NCI-H82 (cell line): ENCODE measurements at places on chromosomes 12 and 14.

DNA sequence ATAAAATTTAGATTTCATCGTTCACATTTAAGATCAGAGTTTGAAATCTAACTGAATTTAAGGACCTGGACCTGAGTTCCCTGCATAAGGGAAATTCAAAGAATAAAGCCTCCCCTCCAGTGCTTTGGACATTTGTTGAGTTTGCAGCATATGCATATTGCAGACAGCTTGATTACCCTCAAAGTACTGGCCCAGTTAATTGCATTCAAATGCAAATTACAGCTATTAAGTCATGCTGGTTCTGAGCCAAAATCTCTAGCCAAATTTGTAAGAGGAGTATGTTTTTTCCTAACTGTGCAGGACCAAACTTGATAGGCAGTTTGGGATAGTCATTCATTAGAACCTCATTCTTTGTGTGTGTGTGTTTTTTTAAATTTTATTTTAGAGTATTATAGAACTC is 9.1 kb upstream of the KIF21A start:
- DNase-seq: no peak

DNA sequence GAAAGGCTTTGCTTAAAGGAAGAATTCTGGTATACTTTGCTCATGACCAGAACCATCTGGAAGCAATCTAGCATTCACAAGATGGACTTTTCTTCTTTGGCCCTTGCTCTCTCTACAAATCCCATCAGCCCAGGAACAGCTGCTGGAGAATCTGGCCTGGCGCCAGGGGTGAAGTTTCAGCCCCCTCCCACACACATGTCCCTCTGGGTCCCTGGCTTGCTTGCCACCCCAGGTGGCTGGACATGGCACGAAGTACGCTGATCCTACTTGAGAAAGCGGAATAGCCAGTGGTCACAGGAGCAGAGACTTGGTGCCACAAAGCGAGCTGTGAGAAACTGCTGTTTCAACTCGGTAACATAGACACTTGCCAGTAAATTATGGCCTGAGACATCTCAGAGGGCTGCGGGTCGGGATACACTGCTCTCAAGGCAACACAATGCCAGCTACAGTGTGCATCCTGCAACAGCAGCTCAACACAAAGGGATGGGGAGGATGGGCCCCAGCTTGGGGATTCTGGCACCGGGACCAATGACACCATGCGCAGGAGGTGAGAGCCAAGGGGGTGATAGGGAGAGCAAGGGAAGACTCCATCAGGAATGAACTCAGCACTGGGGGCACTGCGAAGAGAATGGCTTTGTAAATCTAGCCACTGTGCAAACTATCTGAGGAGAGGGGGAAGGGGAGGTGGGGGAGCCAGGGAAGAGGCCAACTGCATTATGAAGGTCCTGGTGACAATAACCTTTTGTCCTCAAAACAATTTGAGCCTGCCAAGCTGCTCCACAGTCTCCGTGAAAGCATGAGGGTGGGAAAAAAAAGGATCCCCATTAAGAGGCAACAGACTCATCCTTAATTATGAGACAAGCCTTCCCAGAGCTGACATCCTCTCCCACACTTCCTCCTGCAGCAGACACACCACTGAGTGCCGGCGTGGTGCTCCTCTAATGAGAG is 219.9 kb downstream of the PPM1H start:
- peak; percentile 81 for DNase-seq

DNA sequence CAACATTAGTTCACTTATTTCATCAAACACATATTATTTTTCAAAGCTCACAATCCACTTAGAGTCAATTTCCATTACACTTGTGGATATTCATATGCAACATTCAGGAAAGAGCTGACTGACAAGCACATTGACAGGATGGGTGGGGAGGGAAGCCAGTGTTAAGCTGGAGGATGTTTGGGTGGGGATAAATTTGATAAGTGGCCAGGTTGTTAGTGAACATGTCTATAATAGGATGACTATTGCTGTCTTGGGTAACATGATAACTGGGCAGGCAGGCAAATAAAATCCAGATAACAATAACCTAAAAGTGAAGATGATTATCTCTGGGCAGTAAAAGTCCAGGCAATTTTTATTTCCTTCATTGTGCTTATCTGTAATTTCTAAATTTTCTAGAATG is 73.8 kb upstream of the OSBPL8 start:
- peak; percentile 50 for DNase-seq

DNA sequence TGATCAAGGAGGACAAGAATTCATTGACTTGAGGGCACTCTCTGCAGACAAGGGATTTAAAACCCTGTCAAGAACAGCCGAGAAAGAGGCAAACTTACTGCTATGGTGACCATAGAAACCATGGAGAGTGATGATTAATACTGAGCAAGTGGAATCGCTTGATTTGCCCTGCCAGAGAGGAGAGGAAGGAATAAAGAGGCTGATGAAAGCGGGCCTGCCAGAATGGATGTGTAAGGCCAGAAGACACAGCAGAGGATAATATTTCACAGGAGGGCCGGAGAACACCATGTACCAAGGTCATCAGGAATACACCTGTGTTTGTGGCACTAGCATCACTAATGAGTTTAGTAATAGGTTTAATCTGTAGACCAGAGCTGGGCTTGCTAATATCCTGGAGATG is 221.8 kb upstream of the DCN start:
- DNase-seq: no peak

DNA sequence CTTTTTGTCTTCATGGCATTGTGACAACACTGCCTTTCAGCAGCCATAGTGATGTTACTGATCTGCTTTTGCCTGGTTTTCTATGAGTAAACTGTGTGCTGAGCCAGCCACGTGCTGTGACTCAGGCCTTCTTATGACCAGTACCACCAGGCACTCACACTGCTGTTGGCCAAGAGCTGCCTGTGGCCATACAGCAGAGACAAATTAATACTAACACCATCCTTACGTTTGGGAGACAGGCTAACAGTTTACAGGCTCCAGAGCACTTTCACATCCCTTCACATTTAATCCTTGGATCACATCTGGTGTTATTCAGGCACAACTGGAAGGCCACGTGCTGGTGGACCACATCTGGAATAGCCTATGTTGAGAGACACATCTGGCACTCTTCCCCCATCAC is 377.9 kb downstream of the CCDC91 start:
- peak; percentile 87 for DNase-seq

- DNase-seq: no peak
These were observed 839 bp downstream of the GSG1 start for GRCh38 chr12:13102461-13103195.

GRCh38 chr14:24774187-24774915 is 140.4 kb upstream of the GZMB start:
- no peak for DNase-seq

DNA sequence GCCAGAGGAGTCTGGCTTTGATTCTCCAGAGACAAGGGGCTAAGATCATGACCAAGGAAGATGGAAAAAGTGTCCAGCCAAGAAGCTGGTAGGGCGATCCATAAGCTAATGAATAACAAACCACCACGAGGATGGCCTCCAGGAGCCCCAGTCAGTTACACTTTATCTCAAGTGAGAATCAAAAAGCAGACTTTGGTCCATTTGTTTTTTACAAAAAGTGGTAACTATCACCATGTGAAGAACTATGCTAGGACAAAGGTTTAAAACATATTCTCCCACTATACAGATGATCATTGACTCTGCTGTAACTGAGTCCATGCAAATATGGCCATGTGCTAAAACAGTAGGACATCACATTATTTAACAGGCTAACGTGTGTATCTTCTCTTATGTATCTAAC is 13.9 kb downstream of the SETD3 start:
- DNase-seq: no peak

DNA sequence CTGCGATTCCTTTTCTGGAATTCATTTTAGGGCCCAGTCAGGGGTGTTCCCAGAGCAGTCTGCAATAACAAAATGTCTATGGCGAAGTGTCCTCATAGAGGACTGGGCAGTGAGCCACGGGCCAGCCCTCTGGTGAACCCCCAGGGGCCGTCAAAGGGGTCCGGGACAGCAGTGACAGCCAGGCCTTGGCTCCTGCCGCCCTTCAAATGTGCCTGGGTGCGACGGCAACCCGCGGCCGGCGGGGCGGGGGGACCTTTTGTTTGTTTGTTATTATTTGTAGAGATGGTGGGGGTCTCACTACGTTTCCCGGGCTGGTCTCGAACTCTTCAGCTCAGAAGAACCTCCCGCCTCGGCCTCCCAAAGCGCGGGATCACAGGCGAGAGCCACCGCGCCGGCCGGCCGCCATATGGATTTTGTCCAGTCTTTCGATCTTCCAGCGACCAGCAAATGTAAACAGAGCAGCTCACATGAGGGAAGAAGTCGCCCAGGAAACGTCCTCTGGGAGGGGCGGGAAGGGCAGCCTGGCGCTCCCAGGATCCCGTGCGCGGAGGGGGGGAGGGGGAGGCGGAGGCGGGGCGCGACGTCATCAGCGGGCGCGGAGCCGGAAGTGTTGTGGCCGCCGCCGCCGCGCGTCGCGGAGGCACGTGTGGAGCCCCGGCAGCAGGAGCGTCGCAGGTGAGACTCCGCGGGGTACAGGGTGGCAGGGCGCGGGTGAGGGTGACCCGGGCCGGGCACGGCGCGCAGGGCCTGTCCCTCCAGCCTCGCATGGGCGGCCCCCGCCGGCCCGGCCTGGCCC is at the start of gene TRMT61A:
Gene TRMT61A (plus strand): TSS at position 610 of the 796 bp plus-strand sequence. CDS start 783 bp downstream, outside the sequence.
- DNase-seq: peak; percentile 91

DNA sequence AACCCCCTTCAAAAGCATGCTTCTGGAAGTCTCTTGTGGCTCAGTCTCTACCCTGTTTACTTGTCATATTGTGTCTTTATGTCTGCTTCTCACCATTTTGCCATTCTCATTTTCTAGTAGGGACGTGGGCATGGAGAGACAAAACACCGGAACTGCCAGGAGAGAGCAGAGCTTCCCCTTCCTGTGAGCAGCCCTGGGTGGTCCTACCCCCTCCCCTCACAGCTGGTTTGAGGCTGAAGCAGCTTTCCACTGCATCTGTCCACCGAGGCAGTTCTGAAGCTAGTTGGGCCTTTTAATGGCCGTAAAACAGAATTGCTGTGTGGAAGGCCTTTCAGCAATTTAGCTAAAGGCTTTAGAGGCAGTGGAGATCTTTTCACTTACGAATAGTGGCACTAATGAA is 77.0 kb downstream of the PELI2 start:
- DNase-seq: peak; percentile 90

DNA sequence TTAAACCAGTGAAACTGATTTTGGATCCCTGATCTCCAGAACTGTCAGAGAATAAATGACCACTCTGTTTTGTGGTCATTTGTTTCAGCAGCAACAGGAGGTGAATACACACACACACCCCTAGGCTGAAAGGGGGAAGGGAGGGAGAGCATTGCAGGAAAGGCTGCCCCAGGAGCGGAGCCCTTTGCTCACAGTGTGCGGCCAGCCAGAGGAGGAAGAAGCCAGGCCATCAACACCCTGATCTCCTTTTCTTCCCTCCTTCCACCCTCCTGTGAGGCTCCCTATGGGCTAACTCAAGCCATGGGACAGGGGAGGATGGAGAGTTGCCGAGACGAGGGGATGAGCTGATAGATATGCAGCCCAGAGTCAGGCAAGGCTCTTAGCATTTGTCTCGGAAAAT is 211.9 kb downstream of the TBX5 start:
- no peak for DNase-seq

GRCh38 chr12:123655420-123655819 is 15.5 kb upstream of the TCTN2 start:
- no peak for DNase-seq

DNA sequence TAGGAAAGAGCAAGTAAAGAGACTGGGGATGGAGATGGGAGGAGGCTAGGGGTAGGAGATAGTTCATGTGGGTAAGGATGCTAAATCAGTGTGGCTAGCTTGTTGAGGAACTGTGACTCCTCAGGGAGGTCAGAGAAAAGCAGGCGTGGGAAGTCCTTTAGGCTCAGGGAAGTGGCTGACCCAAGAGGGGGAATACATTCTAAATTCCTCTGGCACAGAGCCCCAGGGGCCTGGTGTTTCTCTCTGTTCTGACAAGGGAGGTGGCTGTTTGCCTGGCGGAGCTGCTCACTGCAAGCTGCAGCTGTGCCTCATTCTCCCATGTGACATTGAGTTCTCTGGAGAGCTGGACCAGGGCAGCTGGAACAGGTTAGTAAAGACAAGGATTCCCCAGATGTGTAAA is 152.2 kb upstream of the SLC38A2 start:
- DNase-seq: no peak

GRCh38 chr14:58966997-58967396 is 221.5 kb upstream of the DAAM1 start:
- DNase-seq: no peak

- DNase-seq: no peak
These were observed 89.3 kb upstream of the SLC38A4 start for GRCh38 chr12:46915082-46915481.

DNA sequence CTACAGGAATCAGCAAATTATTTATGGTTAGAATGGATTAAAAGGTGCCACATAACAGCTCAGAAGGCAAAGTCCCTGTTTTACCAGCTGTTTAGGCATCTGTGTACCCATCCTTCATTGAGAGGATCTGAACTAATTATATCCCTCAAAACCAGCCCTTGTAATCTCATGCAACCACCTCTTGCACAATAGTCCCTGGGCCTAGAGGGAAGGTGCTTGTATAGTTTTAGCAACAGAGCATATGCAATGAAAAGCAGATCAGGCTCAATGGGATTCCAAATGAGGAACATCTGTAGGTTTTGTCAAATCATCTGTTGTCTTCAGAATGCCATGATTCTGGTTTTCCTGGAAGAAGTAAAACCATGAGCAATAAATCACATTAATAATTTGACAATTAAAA is 26.0 kb upstream of the GLIPR1L2 start:
- peak; percentile 92 for DNase-seq

DNA sequence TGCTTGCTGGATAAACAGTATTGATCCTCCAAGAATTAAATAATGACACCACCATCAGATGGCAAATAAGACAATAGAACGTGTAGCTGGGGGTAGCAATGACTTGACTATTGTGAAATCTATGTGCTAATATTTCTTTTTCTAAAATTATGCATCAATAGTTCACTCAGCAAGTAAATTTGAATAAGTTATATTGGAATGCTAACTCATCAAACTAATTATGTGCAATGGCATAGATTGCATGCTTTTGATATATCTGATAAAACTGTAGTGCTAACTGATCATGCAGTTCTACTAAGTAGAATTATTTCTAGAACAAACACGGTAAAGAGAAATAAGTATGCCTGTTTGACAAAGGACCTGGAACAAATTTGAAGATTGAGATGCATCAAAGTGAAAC is 474.4 kb downstream of the NOVA1 start:
- no peak for DNase-seq

DNA sequence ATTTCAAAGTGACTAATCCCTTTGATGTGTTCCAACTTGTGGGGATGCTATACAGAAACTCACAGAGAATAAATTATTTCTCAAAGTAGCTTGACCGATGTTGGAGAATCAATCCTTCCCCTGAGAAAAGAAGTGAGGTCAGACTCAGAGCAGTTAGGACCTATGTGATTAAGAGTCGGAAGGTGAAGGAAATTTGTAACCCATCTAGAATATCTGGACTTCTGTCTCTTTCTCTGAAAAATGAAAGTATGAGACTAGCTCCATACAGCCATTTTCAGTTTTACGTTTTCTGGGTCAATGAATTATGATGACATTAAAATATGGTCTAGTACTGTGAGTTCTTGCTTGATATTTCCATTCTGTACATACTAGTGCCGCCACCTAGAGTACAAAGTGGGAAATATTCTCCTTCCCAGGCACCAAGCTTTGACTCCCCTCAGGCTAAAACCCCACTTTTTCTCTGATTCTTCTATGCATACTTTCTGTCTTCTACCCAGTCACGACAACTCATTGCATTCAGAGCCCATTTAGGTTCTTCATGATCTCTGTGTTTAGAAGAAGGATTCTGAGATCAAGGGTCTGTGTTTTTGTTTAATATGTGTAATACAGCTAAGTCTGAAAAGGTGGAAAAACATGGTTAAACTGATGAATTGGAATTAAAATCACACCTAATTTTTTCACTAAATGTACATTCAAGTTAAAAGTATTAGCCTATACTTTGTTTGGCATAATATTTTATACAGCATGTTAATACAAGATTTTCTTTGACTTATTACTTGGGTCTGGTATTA is 6.9 kb upstream of the NTS start:
- DNase-seq: peak; percentile 69
